ENCODE measurements at places on chromosomes 16 and 17.
A peak's percentile ranks its signal among the peaks of the same experiment; 100 is the strongest.

- DNase-seq, result no peak
Measured at GRCh38 chr17:444879-445454, 92.4 kb upstream of the RPH3AL start.

GRCh38 chr16:13811834-13812233, 108.1 kb upstream of the ERCC4 start:
- DNase-seq, result no peak

DNA sequence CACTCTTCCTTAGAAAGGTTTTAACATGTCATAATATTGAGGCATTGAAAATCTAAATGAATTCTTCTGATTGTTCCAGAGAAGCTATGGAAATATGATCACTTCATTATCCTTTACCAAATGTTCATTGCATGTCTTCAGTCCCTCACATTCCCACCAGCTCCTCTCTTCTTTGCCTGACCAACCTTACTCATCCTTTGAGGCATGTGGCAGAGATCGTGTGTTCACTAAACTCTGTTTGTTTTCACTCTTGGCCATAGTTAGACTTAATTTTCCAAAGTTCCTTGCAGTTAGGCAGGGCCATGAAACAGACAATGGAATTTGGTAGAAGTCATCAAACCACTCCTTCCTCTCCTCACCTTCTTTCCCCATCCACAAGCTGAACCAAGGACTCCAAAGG, 266.5 kb upstream of the HSBP1 start:
- no peak for DNase-seq

- no peak for DNase-seq
Measured at GRCh38 chr17:49509588-49509917, 14.5 kb downstream of the NGFR start.

- peak; percentile 78 for DNase-seq
Measured at GRCh38 chr17:35312790-35313711, 60.4 kb downstream of the SLFN11 start.

DNA sequence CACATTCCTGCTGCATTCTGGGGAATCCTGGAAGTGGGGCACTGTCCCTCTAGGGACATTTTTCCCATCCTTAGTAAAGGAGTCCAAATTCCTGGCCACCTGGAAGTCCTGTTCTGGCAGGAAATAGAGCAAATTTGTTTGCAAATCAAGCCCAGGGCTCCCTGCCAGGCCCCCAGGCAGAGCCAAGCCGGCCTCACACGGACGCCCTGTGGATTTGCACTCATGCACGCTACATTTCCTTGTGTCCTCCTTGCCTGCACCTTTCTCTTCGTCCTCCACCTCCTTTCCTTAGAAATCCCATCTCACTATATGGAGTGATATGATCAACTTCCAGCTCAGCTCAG, 7.0 kb upstream of the CALB2 start:
- DNase-seq, result no peak

DNA sequence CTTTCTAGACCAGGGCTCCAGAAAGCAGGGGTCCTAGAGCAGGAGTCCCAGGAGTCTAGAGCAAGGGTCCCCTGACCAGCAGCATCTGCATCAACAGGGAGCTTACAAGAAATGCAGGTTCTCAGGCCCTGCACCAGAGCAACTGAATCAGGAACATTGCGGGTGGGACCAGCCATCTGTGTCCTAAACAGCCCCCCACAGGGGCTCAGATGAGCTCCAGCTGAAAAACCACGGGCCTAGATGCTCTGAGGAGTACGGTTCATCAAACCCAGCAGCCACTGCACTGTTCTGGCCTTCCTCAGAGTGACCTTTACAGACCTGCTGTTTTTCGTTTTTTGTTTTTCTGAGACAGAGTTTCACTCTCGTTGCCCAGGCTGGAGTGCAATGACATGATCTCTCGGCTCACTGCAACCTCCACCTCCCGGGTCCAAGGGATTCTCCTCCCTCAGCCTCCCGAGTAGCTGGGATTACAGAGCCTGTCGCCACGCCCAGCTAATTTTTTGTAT, 438.2 kb downstream of the SOX9 start:
- no peak for DNase-seq

GRCh38 chr17:65595071-65595656, 33.7 kb upstream of the AXIN2 start:
- DNase-seq, result peak; percentile 15

GRCh38 chr16:5065813-5066212, at the start of gene C16orf89:
C16orf89 (minus strand) TSS chr16:5065956; CDS start chr16:5065908, 48 bp downstream.
- DNase-seq, result no peak

DNA sequence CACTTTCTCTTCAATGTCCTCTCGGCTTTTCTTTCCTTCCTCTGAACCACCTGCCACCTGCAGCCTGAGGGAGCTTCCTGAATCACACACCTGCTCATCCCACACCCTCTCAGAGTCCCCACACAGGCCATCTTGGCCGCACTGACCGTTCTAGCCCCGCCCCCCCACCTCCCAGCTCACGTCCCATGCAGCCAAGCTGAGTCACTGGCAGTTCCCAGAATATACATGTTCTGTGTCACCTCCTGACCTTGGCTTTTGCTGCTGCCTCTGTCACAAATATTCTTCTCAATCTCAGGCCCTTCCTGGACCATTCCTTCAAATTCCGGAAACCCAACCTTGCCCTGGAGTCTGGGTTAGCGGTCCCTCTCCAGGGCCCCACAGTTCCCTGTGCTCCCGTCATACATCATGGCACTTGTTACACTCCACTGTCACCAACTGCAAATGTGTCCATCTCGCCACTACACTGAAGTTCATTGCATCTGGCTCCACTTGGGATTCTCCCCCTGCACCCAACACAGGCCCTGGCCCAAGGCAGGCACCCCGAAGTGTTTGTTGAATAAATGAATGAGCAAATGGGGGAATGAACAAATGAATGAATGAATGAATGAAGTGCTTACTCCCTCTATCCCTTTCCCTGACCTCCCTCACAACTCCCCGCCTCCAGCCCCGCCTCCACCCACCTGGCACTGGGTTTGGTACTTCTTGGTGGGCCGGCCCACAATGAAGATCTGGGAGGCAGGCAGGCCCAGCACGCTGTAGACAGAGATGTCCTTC, 12.8 kb downstream of the PIMREG start:
- DNase-seq, result peak; percentile 60

- DNase-seq, result no peak
Measured at GRCh38 chr17:72053449-72053848, 67.4 kb upstream of the SOX9 start.

DNA sequence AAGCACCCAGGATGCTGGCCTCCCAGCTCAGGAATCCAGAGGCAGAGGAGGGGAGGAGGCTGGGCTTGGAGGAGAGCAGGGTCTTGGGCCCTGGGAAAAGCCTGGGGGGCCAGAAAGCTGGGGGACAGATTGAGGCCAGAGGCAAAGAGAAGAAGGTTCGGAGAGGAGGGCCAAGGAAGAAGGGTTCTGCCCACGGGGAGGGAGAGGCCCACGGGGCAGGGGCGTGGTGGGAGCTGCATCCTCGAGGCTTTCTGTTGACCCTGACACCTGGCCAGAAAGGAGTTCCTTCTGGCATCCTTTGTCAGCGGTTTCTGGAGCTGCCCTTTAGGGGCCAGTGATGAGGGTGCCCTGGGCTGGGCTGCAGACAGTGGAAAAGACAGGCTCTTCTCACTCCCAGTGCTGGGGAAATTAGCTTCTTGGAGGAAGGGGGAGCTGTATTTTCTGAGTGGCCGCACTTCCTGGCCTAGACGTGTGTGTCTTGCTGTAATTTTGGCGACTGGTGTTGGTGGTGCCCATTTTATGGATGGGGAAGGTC, 308.7 kb downstream of the SEC14L1 start:
- no peak for DNase-seq

GRCh38 chr17:76681222-76682137, 29.3 kb downstream of the MXRA7 start:
- peak; percentile 68 for DNase-seq

GRCh38 chr16:15426796-15427195, 7.6 kb upstream of the BMERB1 start:
- no peak for DNase-seq

GRCh38 chr16:86966777-86967176, 350.4 kb downstream of the C16orf95 start:
- no peak for DNase-seq

GRCh38 chr16:64236316-64236715, 885.5 kb downstream of the CDH11 start:
- no peak for DNase-seq

GRCh38 chr16:65021852-65022595, 99.8 kb downstream of the CDH11 start:
- DNase-seq, result no peak

DNA sequence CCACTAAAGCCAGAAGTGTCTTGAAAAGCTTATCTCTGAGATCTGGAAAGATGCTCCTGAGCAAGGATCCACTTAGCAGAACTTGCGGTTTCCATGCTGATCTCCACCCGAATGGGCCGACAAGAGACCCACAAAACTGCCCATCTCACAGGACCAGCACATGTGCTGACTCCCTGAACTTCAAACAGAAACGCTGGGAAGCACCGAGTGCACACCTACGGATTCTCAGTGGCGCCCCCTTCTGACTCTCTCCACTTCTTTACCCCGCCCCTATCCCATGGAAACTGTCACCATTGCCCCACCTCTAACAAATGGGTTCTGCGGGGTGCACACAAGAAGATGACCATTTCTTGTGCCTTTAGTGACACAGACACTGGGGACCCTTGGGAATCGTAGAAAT, 21.4 kb downstream of the CDRT4 start:
- DNase-seq, result no peak

Measured in iris pigment epithelial cell (primary cell).